ACHN (cell line): ENCODE measurements at places on chromosomes 6 and 20.
A peak's percentile ranks its signal among the peaks of the same experiment; 100 is the strongest.

DNA sequence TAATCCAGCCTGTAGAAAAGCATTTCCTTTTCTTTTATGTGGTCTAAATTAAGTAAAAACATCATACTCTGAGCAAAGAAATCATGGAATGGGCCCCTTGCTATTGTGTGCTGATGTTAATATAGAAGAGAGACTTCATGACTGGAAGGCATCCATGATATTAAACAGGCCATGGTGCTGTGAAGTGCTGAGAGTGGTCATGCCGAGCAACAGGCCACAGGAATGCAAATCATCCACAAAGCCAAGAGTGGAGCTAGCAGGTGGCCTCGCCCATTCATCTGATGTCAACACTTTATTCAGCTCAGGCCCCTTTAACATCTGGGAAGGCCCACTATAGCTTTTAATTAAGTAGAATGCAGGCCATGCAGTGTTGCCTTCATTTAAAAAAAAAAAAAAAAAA is 115.2 kb upstream of the HMGCLL1 start:
- peak; percentile 78 for DNase-seq

GRCh38 chr20:20096421-20096820 is 44.1 kb downstream of the CFAP61 start:
- no peak for DNase-seq

GRCh38 chr6:118578617-118579016 is 30.5 kb downstream of the PLN start:
- no peak for DNase-seq

DNA sequence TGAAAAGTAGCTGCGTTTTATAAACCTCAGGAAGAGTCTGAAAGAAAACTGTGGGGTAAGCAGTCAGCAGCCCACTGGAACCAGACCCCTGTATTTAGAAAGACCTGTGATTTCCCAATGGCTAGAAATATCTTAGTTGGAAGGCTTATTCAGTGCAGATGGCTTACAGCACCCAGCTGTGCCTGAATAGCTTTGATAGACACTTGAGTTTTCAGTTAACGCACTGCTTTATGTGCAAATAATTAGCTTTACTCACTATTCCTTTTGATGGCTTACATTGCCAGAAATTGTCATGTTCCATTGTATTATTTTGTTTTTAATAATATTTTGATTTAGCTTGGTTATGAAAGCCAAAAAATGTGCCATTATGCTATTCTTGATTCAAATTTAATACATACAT is 465.3 kb upstream of the SYNCRIP start:
- DNase-seq = no peak

- no peak for DNase-seq
Observed at GRCh38 chr6:75824160-75824559, 75.1 kb downstream of the MYO6 start.

DNA sequence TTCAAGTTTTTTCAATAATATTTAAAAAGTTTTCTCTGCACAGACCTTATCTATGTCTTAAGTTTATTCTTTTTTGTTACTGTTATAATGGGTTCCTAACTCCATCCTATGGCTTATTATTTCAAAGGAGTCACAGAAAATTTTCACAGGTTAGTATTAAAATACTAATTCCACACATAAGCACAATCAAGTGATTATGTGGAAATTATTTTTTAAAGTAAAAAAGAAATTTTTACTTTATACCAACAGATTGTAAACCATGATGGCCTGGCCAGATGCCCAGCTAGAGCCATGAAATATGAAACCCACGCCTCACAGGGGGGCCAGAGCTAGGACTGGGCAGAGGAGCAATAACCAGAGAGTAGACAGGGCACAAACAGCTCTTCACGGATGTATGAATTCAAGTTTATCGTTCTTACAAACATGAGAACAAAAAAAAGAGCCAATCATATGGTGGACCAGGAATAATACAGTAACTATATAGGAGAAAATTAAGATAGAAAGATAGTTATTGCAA is 34.0 kb downstream of the NUDT3 start:
- DNase-seq = no peak

- DNase-seq = peak; percentile 73
Observed at GRCh38 chr20:48298851-48299484, 513.7 kb upstream of the SULF2 start.

GRCh38 chr6:98484696-98485095 is 349.7 kb upstream of the POU3F2 start:
- DNase-seq = no peak

GRCh38 chr6:126747728-126748540 is 370.5 kb upstream of the RSPO3 start:
- DNase-seq = no peak

- no peak for DNase-seq
Observed at GRCh38 chr6:134774201-134774638, 175.7 kb downstream of the ALDH8A1 start.

- no peak for DNase-seq
Observed at GRCh38 chr20:47506335-47506734, 4.6 kb downstream of the NCOA3 start.

- DNase-seq = no peak
Observed at GRCh38 chr6:84242265-84242664, 14.8 kb upstream of the CEP162 start.

DNA sequence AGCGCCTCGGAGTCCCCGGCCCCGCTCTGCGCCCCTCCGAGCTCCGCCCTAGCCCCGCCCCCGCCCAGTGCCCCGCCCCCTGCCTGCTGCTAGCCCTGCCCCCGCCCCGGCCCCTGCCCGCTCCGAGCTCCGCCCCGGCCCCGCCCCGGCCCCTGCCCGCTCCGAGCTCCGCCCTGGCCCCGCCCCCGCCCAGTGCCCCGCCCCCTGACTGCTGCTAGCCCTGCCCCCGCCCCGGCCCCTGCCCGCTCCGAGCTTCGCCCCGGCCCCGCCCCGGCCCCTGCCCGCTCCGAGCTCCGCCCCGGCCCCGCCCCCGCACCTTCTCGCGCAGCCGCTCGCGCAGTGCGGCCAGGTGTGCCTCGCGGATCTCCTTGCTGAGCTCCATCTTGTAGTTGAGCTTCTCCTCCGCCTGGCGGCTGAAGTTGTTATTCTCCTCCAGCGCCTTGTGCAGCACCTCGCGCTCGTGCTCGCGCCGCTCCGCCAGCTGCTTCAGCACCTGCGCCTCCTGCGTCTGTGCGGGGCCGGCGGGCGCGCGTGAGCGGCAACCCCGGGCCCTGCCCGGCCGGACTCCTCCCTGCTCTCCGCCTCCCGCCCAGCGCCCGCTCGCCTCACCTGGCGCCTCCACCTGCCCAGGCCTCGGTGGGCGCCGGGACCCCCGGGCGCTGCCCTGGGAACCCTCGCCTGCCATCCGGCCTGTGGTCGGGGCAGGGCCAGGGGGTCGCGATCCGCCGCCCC is 11.3 kb downstream of the STMN3 start:
- DNase-seq = peak; percentile 67

DNA sequence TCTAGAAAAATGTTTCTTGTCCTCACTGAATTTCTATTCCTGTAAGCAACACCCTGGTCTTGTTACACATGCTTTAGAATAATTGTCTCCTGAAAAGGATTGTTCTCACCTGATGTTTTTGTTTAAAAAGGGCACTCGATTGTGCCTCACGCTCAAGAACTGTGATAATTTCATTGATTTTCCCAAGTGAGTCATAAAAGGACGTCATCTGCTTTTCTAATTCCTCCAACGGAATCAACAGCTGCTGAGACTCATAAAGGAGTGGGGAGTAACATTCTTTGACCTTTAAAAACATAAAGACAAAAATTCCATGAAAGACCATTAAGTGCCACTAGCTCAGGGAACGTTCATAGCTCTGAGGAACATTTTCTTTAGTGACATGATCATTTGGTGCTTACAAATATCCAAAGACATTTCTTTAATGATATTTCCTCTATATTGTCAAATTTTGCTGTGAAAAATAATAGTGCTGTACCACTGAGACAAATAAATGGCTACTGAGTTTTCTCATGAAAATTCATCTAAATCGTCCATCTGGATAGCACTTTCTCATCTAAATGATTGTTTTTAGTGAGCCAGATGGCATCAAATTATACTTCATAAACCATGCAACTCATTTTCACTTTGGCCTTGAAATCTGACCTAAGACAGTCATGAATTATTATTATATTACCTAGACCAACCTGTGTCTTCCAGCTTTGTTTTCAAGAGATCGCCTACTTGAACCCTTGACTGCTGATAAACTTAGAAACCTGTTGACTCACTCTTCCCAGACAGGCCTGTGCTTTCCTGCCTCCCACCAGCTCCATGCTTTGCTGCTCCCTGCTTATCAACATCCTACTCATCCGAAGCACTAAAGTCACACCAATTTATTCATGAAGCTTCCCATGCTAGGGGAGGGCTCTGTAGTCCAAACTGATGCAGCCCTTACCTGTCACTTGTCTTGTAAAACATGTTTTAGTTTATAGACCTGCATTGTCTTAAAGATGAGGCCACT is 178.2 kb downstream of the SYNE1 start:
- no peak for DNase-seq

- DNase-seq = no peak
Observed at GRCh38 chr20:39090906-39091305, 128.8 kb downstream of the DHX35 start.

- DNase-seq = no peak
Observed at GRCh38 chr6:133890711-133891148, 1.8 kb downstream of the TCF21 start.

DNA sequence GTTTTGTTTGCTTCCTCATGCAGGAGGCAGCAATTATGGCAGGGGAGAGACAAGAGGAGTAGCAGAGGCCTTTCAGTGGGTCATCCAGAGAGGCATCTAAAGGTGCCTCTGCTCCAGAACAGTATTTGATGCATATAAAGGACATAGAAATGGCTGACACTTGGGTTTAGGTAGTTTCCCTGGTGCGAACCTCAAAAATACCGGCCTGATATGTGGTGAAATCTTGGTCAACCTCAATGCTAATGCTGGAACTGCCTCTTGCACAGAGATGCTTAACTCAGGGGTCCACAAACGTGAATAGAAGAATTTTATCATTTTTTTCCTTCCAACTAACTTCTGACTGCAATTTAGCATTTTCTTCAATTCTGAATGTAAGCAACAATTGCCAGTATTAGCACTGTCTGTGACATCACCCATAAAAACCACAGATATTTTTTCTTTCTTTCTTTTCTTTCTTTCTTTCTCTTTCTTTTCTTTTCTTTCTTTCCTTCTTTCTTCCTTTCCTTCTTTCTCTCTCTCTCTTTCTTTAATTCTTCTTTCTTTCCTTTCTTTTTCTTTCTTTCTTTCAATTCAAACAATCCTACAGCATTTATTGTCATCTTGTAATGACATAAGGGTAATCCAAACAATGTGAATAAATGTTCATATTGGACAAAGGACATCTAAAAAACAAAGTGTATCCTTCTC is 180.0 kb upstream of the UST start:
- DNase-seq = no peak

DNA sequence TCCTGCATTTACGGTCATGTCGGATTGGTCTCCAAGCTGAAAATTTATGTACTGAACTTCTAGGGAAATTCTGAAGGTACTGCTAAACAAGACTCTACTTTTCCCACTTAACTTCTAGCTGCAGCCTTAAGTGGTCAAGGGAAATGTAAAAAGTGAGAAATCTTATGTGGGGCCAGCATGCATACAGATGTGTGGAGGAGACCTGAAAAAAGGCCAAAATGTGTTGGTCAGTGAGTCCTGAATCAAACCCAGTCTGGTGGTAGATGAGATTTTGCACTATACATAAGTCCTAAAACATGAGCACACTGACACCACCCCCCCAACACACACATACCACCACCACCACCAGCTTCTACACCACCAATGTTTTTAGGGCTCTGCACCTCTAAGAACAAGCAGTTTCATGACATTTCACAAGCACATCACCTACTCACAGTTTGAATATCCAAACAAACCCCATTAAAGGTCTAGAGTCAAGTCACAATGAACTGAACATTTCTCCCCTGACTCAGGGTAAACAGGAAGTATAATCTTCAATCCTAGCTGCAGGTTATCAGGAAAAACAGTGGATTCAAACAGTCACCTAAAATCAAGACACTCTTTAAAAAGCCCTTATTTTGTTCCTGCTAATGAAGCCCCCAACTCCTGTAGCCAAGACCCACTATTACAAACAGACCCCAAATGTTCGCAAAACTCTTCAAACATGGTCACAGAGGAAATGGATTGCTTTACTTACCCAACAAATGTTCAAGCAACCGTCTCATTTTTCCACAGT is 1.6 kb downstream of the ZMYND8 start:
- no peak for DNase-seq

GRCh38 chr6:135796643-135797305 is 54.7 kb upstream of the PDE7B start:
- DNase-seq = no peak

DNA sequence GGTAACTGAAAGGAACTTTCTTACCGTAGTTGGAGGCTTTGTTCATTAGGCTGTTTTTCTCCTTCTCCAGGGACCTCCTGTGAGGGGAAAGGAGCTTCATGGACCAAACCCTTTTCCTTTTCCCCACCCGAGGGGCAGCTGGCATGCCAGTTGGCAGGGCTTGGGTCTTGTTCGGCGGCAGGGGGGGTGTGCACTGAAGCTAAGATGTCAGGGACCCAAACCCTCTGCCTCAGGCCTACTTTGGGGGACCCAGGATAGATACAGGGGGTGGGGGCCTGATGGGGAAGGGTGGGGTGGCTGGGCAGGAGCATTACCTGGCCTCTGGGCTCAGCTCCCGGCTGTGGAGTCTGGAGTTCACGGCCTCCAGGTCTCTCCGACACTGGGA is 14.9 kb downstream of the CCDC167 start:
- no peak for DNase-seq

DNA sequence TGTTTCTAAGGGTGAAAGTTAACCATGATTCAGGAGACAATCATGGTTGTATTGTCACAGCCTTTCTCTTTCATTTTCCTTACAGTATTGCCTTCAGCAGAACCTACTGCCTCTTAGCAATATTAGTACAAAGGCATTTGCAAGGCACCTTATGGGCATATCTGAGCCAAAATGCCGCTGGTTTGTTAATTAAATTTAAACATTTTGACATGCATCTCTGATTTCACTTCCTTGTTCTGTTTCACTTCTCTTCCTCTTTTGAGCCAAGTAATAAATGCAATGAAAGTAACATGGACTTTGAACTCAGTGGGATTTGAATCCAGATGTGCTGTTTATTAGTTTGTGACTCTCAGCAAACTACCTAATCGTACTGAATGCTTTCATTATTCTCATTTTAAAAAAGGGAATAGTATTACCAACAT is 467.4 kb upstream of the CITED2 start:
- DNase-seq = no peak

- DNase-seq = no peak
Observed at GRCh38 chr20:59406446-59406845, 106.0 kb downstream of the EDN3 start.

- no peak for DNase-seq
Observed at GRCh38 chr20:15240801-15241200, 903.4 kb upstream of the FLRT3 start.

- peak; percentile 55 for DNase-seq
Observed at GRCh38 chr20:53582574-53583351, 10.9 kb downstream of the ZNF217 start.

GRCh38 chr6:105573138-105573537 is 170.3 kb upstream of the PREP start:
- no peak for DNase-seq

GRCh38 chr6:146361128-146361924 is 182.3 kb upstream of the RAB32 start:
- no peak for DNase-seq

DNA sequence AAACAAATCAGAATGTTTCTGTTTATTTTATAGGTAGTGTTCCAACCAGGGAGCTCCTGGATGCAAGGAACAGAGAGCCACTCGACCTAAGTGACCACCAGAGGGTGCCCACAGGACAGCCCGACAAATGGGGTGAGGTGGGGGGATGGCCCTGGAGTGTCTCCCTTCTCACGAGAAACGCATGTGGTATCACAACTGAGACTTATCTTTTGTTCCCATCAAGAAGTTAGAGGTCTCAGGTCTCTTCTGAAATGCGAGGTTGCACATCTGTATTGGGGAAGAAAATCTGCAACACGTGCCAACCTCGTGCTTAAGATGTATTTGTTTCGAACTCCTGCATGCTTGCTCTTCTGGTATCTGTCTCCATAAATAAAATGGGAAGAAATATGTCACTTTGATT is 104.0 kb downstream of the ISM1 start:
- peak; percentile 58 for DNase-seq
